Activated naive CD8-positive, alpha-beta T cell treated with anti-CD3 and anti-CD28 coated beads for 36 hours (primary cell): ENCODE measurements at places on chromosomes 3 and 15. TPM values are rescaled to one million over a fixed set of nuclear protein-coding genes. Genes with fewer than 3 reads are reported as not detected.

DNA sequence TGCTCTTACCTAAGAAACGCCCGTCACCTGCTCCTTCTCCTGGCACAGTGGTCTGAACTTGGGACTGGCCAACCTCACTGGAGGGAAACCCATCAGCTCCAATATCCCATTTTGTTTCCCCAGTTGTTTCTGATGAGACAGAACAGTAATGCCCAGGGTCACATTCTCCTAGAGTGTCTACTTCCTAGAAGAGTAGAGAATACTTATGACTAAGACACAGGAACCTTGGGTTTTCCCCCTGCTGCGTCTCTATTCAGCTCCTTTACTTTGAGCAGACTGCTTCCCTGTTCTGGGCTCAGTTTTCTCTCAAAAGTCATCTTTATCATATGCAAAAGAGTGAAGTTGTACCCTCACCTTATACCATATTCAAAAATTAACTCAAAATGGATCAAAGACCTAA, 79.4 kb downstream of the POLR2M start:
- no peak for DNase-seq

- DNase-seq = no peak
Observed at GRCh38 chr3:170780955-170781354, 89.0 kb downstream of the RPL22L1 start.

DNA sequence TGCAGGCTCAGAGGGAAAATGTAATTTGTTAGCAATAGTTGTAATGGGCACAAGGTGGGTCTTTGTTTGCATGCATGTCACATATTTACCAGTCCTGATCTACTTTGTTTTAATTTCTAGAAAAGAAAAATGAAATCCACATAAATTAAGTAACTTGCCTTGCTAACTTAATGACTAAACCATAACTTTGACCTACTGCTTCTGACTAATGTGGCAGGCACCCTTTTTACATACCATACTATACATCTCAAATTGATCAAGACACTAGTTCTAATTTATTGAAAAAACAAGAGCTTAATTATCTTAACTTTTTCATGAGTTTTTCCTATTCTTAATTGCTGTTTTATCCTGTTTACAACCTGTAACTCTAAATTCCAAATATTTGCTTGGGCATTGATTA, 93.2 kb downstream of the ATP11B start:
- DNase-seq = no peak

DNA sequence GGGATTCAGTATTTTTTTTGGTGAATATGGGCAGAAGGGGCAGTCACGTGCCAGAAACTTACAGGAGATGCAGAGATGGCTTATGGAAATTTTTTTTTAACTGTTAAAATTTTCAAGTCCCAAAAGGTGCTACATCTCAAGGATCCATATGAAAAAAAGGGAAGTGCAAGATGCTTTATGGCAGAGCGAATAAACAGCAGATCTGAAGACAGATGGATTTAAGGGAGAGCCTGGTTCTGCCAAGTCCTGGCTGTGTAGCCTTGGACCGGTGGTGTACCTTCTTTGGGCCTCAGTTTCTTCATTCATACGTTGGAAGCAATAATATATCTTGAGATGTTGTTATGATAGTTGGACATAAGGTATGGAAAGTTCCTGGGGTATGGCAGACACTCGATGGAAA, 91.5 kb upstream of the ARRDC4 start:
- DNase-seq = no peak

- DNase-seq = no peak
Observed at GRCh38 chr15:91879158-91879557, 25.6 kb downstream of the SLCO3A1 start.

DNA sequence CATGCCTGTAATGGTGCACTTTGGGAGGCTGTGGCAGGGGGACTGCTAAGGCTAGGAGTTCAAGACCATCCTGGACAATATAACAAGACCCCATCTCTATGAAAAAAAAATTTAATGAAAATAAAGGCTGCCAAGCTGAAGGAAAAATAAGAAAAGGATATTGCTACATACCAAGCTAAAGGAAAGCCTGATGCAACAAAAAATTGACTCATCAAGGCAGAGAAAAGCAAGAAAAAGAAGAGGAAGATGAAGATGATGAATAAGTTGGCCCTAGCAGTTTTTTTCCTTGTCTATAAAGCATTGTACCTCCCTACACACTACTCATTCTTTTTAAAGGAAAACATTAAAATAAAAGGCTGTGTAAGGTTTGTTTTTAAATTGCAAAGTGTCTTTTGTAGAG, 441.9 kb upstream of the MDFIC2 start:
- DNase-seq = no peak

GRCh38 chr15:51132384-51133139, 37.9 kb upstream of the TNFAIP8L3 start:
- no peak for DNase-seq

GRCh38 chr3:127040216-127040615, 57.3 kb downstream of the PLXNA1 start:
- no peak for DNase-seq

DNA sequence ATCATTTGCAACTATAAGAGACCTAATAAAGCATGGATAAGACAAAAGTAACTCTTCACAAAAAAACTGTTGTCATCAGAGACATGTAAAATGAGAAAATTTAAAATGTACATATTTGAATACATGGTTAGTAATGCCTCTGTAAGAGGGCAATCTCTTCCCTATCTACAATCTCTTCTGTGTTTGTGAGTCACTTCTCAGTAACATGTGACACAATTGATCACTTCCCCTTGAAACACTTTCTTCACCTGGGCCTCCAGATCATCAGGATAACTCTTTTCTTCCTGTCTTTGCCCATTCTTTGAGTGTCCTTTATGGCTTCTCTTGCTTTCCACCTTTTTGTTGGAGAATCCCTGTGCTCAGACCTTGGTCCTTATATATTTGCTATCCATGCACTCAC, 50.4 kb downstream of the TFDP2 start:
- no peak for DNase-seq

DNA sequence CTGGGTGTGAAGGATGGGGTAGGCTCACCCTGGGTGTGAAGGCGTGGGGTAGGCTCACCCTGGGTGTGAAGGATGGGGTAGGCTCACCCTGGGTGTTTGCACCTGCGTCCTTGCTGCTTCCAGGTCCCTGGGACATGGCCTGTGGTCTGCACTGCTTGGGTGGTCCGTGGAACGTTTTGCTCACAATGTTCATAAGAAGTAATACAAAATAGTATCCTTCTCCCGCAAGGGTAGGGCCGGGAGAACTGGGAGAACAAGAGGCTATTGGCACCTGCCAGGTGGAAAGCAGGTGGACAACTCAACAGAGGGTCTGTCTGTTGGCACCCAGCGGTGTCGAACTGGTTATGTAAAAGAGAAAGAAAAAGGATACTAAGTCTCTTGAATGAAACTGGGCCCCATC, 17.0 kb upstream of the PCSK6 start:
- DNase-seq = no peak

- DNase-seq = no peak
Observed at GRCh38 chr3:128547368-128547987, 54.5 kb upstream of the GATA2 start.

DNA sequence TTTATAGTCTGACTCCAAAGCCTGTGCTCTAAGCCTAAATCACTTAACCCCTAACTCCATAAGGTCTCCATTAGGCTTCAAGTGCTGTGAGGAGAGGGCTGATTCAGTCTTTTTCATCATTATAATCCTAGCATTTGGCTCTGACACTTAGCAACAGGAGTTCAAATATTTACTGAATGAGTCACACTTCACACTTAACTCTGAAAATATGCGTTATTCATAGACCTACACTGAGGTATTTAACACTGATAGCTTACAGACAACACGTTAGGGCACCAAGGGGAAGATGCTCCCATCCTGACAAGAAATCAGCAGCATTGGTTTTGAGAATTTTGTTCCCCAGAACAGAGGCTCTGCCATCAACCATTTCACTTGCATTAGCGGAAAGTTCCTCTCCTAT, 53.5 kb downstream of the MSL2 start:
- DNase-seq = no peak

DNA sequence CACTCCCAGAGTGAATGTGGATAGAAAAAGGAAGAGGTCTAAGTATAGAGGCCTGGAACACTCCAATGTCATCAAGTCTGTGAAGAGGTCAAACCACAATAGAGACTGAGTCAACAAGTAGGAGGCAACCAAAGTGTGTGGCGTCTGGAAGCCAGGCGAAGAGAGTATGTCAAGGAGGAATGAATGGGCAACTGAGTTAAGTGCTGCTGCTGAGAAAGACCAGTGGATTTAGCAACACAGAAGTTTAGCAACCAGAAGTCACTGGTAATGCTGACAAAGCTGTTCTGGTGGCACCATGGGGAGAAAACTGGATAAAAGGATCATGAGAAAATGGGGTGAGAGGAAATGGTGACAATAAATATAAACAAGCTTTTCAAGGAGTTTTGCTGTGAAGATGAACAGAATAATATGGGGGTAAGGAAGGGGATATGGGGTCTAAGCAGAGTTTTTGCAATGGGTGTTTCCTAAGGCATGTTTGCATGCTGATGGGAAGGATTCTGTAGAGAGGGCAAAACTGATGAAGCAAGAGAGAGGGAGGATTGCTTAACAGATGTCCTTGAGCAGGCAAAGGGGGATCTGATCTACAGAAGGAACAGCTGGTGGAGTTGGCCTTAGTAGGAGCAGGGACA, 38.4 kb downstream of the PCOLCE2 start:
- DNase-seq = no peak

GRCh38 chr3:141184430-141184829, 47.2 kb upstream of the PXYLP1 start:
- DNase-seq = no peak

DNA sequence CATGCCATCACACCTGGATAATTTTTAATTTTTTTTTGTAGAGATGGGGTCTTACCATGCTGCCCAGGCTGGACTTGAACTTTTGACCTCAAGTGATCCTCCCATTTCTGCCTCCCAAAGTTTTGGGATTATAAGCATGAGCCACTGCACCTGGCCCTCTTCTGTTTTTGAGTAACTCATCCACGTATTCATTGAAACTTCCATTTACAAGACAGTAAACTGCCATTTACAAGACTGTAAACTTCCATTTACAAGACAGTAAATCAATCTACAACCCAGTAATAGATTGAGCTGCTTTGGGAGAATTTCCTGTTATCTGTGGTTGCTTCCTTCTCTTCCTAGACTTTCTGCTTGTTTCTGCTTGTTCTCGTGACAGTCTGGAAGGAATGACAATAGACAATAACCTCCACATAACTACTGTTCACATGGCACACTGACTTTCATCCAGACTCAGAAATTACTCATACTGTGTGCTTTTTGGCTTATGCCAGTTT, 114.7 kb upstream of the CCNL1 start:
- no peak for DNase-seq

GRCh38 chr3:56748663-56749231, 53.0 kb downstream of the ARHGEF3 start:
- no peak for DNase-seq

- no peak for DNase-seq
Observed at GRCh38 chr3:171967137-171967783, 72.1 kb upstream of the FNDC3B start.

- DNase-seq = no peak
Observed at GRCh38 chr15:49521802-49522201, 98.8 kb downstream of the FGF7 start.

DNA sequence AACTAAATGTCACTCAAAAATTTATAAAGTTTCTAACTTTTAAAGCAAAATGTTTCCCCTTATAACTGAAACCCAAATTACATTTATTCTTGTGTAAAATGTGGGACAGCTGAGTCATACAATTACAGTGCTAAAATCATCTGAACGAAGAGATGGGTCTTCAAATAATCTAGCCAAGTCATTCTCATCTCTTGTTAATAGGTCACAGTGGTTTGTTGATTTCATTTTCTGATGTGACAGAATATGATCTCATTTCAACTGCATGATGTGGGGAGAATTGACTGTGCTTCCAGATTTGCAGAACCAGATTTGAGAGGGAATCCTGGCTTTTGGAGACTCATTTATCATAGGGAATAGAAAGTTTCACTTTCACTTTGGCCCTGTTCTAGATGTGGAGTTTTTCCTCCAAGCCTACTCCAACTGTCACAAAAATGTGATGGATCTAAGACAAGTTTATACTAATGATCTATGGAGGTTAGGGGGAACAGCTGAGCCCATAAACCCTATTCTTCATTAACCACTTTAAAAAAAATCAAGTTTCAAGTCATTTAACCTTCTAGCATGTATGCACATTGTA, 685.0 kb downstream of the PDCD6IP start:
- DNase-seq = no peak

DNA sequence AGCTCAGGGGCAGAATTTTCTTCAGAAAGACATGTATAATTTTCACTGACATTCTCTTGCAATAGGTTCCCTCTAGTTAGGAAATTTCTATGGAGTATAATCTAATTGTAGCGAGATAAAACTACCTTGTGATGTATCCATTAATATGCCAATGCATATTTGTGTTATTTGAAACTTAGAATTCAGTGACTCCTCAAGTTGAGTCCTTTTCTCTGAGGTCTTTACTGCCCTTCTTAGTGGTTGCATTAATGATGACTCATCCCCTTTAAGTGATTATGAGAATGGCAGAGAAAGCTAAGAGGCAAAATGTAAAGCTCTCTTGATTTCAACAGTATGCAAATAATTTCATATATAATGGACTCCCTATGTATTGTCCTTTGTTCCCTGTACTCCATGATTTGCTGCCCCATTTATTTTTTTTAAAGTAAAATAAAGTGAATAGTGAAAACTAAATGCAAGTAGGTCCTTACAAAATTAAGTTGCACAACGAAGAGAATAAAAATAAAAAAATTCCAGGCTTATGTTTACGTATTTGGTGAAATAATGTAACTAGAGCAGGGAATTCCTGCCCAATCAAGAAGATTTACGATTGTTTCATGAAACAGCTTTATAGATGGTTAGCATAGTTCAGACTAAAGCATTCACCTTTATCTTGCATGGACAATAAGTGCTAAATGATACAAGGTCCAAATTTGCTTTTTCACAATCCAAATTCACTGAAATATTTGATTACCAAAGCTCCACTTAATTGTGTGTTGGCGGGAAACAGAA, 78.1 kb downstream of the ZPLD1 start:
- no peak for DNase-seq

The C3orf80 gene
- not detected for total RNA-seq

The TMEM266 gene
- total RNA-seq = 0.12 TPM

The B3GALNT1 gene
- total RNA-seq = 16.4 TPM

The TCTA gene
- 10.2 TPM for total RNA-seq

The FLNB gene
- total RNA-seq = 27.4 TPM

The PTPRG gene
- total RNA-seq = 0.06 TPM

The SMAD6 gene
- total RNA-seq = 0.04 TPM

The LTK gene
- not detected for total RNA-seq

The TM4SF18 gene
- total RNA-seq = not detected

The ERICH6 gene
- total RNA-seq = not detected

The TMEM108 gene
- not detected for total RNA-seq

The TERC gene
- total RNA-seq = 20.0 TPM
